ENCODE measurements at places on chromosomes 7 and 10.
A peak's percentile ranks its signal among the peaks of the same experiment; 100 is the strongest.

- DNase-seq, result no peak
Measured at GRCh38 chr7:102055181-102055976, 231.3 kb upstream of the SH2B2 start.

DNA sequence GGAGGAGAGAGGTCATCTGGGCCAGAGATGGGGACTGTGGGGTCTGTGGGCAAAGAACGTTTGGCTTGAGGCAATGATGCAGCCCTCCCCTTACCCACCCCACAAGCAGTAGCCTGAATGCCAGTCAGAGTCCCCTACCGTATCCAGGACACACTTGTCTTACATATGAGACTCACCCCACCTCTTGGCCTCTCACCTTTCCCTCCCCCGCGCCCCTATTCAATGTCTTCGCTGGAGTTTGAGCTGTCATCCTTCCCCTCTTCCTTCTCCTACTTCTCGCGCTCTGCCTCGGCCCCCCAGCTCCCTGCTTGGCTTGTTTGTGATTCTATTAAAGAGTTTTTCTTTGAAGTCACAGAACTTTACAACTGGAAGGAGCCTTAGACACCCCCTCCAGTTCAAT is 8.9 kb downstream of the PRRT4 start:
- no peak for DNase-seq

GRCh38 chr10:6275022-6275997 is 72.6 kb downstream of the PFKFB3 start:
- DNase-seq, result peak; percentile 93

GRCh38 chr10:6114805-6115341 is 26.0 kb downstream of the RBM17 start:
- DNase-seq, result peak; percentile 19

GRCh38 chr10:91210014-91210413 is 10.4 kb upstream of the PCGF5 start:
- no peak for DNase-seq

DNA sequence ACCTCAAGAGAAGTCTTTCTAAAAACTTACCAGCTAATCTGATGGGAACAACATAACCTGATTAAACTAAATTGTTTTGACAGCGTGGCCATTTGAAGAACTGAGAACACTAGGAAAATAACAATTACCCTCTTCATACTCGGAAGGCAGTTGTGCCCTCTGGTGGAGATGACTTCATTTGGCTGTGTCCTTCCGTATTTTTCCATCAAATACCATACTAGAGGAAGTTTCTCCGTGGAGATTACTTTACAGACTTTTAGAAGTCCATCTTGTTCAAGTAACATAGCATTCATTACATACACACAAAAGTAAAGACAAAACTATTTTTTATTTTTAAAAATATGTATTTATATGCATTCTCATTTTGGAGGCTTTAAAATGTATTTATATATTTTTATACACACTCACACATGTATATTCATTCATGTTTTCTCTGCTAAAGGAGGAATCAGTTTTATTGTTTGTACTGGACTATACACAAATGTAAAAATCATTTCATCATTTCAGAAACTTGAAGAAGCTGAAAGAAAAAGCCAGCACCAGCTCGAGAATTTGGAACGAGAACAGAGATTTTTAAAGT is 25.2 kb downstream of the SMNDC1 start:
- peak; percentile 49 for DNase-seq

GRCh38 chr10:69729326-69730048 is 72.2 kb upstream of the COL13A1 start:
- no peak for DNase-seq

DNA sequence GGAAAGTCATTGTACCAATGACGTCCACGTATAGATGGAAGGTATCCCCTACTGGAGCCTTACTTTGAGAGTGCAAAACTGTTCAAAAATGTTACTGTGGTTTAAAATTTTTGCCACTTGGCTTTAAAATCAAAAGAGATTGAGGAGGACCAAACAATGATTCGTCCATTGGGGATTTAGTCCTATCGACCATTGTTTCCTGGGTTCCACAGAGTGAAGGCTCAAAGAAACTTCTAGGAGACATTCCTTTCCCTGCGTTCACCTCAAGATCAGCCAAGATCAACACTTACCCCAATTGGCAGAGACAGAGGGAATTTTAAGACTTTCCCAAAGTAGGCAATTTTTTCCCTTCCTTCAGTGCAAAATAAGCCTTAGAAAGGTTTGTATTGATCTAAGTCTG is 152.3 kb downstream of the NEBL start:
- DNase-seq, result no peak

- no peak for DNase-seq
Measured at GRCh38 chr7:158248816-158249215, 338.8 kb downstream of the PTPRN2 start.

DNA sequence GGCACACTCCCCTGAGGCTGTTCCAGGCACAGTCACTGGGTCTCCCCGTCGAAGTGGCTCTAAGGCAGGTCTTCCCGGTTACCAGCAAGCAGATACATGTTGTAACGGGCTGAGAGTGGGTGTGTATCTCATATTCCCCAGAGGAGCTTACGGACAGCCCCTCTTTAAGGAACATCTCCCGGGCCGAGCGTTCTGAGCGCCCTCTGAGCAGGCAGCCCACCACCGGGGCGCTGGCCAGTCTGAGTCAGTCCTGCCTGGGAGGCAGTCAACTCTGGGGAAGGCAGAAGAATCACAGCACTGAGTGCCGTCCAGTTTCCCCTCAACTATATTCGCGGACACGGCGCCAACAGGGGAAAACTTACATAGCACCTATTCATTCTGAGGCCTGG is 117.4 kb downstream of the LHPP start:
- DNase-seq, result no peak

- no peak for DNase-seq
Measured at GRCh38 chr10:18449611-18450026, 201.8 kb downstream of the NSUN6 start.

GRCh38 chr10:50508315-50509051 is 115.3 kb downstream of the SGMS1 start:
- DNase-seq, result no peak

DNA sequence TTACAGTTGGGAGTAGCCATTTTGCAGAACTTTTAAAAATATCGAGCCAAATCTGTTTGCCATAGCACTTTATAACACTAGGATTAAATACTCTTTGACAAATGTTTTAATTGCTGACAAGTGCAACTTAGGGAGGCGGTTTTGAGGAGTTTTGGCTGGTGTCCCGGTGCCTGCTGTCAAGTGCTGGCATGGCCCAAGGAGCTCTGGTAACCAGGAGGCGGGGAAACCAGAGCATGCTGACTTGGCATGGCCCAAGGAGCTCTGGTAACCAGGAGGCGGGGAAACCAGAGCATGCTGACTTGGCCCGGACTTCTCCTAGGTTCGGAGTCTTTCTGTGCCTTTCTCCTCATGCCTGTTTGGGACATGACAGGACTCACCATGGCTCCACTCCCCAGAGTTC is 30.8 kb upstream of the ZNF32 start:
- no peak for DNase-seq

DNA sequence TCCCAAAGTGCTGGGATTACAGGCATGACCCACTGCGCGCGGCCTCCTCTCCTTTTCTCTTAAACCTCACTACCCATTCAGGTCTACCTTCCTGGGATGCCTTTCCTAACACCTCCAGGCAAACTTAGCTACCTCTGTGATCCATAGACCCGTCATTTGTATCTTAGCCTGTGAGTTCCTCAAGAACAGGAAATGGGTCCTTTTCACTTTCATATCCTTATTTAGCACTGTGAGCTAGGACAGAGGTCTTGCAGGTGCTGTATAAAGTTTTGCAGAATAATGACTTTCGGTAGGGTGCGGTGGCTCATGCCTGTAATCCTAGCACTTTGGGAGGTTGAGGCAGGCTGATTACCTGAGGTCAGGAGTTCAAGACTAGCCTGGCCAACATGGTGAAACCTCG is 215.7 kb downstream of the RELN start:
- no peak for DNase-seq

DNA sequence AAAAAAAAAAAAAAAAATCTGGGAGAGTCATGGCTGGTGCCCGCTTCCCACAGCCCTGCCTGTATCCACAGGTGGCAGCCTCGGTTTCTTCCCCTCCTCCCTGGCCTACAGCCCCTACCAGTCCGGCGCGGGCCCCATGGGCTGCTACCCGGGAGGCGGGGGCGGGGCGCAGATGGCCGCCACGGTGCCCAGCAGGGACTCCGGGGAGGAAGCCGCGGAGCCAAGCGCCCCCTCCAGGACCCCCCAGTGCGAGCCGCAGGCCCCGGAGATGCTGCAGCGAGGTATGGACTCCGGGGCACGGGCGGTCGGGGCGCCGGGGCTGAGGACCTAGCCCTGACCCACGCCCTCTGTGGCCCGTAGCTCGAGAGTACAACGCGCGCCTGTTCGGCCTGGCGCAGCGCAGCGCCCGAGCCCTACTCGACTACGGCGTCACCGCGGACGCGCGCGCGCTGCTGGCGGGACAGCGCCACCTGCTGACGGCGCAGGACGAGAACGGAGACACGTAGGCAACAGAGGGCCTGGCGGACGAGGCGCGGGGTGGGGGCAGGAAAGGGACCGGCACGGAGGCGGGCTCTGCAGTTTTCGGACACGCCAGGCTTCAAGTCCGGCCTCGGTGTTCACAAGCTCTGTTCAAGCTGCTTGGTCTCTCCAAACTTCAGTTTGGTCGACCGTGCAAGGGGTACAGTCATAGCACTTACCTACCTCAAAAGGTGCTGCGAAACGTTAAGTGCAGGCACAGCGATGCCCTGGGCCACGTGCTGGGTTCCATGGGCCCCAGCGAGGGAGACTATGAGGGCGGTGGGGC is 3.9 kb downstream of the NFKB2 start:
- no peak for DNase-seq

DNA sequence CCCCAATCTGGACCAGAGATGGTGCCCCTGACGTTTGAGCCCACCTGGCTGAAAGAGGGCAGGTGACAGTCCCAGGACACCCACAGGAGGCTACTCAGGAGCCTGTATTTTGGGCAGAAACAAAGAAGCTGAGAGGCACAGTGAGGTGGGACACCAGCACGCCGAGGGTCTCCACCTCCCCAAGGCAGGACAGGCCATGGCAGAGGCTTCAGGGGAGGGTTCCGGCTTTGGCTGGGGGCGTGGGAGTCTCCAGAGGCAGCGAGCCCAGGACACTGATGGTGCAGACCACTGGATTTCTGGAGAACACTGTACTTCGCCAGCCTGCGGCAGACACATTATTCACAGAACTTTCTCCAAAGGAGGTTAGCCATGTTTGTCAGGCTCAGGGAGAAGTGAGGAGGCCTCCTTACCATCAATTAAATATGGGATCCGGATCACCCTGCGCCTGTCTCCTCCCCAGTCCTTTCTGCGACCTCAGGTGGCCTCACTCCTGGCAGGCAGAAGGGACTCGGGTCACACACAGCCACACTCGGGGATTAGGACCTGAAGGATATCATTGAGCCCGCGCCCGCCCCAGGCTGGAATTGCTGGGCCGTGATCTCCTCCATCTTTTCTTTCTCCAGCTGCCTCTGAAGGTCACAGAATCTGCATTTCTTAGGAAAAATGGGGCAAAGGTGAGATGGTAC is 98.3 kb downstream of the MKI67 start:
- DNase-seq, result no peak

DNA sequence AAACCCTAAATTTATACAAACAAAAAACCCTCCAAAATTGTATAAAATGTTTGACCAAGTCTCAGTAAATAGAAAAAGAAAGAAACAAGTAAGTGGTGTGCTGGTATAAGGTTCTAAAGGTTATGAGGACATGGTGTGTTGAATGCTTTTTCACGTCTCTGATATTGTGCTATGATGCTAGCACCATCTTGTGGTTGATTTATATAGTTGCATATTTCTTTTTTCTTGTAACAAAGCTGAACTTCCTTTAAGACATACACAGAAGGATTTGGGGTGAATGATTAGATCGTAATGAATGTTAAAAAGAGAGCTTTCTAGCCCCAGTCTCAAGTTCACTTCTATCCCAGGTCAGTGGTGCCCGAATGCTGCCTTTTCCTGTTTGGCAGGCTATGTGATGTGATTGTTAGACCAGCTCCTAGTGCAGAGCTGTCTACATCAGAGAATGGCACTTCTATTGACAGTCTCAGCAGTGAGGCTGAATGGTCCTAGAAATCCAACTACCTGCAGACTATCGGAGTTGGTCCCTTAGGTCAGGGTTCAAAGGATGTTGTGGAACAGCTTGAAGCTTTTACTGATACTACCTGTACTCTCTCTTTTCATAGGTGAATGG is 25.0 kb downstream of the VTI1A start:
- no peak for DNase-seq

DNA sequence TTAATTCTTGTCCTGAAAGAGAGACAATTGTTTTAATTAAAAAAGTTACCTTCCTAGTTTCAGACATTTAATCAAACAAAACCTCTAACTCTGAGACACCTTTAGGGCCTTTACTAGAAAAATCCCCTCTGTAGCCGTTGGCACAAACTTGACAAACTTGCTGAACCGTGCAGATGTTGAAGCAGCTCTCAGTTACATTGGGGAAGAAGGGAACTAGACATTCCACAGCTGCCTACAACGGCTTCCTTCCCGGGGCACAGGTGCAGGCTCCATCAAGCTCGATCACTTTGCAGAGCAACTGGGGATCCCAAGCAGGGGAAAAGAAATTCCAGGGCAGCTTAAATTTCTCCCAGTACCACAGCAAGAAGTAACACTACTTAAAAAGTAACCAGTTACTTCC is 141.3 kb downstream of the SKAP2 start:
- no peak for DNase-seq

DNA sequence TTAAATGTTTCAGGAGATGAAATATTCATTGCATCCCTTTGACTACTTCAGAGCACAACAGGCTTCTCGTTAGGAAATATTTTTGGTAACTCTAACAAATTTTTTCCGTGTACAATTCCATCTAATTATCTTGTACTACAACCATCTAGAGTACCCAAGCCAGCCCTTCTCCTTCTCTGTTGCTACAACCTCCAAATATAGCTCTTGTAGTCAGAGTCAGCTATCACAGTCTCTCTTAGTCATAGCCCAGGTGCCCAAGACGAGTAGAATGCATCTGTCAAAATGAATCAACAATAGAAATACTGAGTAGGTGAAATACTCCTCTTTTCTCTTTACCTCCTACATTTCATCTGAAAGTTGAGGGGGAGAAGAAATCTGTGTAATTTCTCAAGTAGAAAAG is 74.0 kb downstream of the INHBA start:
- DNase-seq, result no peak

DNA sequence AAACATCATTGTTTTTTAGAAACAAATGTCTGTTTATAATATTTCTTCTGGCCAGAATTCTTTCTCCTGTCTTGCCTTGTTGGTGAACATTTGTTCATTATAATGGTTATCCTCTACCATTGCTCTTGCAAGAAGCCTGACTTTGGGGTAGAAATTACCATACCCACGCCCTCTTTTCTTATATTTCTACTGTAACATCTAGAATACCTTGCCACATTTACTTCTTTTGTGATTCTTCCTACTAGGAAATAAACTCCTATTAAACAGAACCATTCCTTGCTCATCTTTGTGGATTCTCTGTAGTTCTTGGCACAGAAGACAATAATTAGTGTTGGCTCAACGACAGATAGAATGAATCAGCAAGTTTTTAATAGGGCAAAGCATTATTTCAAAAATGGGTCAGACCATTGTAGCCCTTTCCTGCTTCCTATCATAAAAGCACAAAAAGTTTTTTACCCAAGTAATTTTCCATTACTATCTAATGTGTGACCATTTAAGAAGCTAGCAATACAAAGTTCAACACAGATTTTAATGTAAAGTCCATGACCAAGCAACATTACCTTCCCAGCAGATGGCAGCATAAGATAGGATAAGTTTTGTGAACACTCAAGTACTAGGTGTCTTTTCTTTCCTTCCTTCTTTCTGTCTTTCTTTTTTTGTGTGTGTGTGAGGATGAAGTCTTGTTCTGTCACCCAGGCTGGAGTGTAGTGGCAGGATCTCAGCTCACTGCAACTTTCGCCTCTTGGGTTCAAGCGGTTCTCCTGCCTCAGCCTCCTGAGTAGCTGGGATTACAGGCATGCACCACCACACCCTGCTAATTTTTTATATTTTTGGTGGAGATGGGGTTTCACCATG is 270.4 kb downstream of the HGF start:
- peak; percentile 82 for DNase-seq
